A549 treated with AZD2906 at 1 μM for 4 hours (cell line): ENCODE measurements at places on chromosomes 6 and 20. TPM values are rescaled to one million over a fixed set of nuclear protein-coding genes. Genes with fewer than 3 reads are reported as not detected.

The SLC35B2 gene
- 55.0 to 66.9 TPM (median 65.8 TPM) in 5 replicates for total RNA-seq

The OR2H1 gene
- total RNA-seq, result not detected in 5 replicates

The PSMA7 gene
- 494 to 584 TPM (median 580 TPM) in 5 replicates for total RNA-seq

The HNF4A gene
- 17.2 to 20.0 TPM (median 19.8 TPM) in 5 replicates for total RNA-seq

The GRM1 gene
- total RNA-seq, result 0.01 to 0.03 TPM (median 0.01 TPM) in 5 replicates
